ENCODE measurements at places on chromosomes 16 and 17. TPM values are rescaled to one million over a fixed set of nuclear protein-coding genes. Genes with fewer than 3 reads are reported as not detected.

TEKT3 gene
- total RNA-seq = 1.4 TPM

SLC38A8 gene
- total RNA-seq = 2.8 TPM

MYH1 gene
- total RNA-seq = not detected

TBC1D3K gene
- total RNA-seq = not detected

CDRT15L2 gene
- total RNA-seq = not detected

TNK1 gene
- 1.4 TPM for total RNA-seq

ARL5C gene
- total RNA-seq = not detected

METTL23 gene
- 14.8 TPM for total RNA-seq

ARHGAP23 gene
- total RNA-seq = 51.2 TPM

PRDM7 gene
- total RNA-seq = not detected

IRX3 gene
- 6.5 TPM for total RNA-seq

FAM171A2 gene
- total RNA-seq = 51.4 TPM

Data from diencephalon (tissue), 1 donor.